ENCODE measurements at places on chromosomes 13 and 19.
A peak's percentile ranks its signal among the peaks of the same experiment; 100 is the strongest.

- no peak for DNase-seq
These were observed at the start of gene GAPDHS for GRCh38 chr19:35533201-35533821. Gene GAPDHS, plus strand, starts transcription at chr19:35533456. Its CDS starts 72 bp downstream, at chr19:35533528.

DNA sequence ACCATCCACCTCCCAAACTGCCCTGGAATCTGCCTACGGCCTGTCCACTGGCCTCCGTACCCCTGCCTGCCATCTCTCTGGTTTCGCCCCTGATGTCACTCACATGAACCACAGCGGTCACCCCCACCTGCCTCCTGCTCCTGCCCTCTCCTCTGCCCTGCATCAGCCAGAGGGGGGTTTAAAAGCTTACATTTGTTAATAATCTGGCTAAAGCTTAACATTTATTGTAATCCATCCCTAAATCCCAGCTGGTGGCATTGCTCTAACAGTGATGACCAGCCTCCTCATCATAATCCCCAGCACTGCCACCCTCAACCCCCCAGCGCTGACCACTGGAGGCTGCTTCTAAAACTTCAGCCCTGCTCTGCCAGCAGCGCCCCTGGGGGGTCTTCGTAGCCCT is 38.9 kb downstream of the DNM2 start:
- DNase-seq = no peak

DNA sequence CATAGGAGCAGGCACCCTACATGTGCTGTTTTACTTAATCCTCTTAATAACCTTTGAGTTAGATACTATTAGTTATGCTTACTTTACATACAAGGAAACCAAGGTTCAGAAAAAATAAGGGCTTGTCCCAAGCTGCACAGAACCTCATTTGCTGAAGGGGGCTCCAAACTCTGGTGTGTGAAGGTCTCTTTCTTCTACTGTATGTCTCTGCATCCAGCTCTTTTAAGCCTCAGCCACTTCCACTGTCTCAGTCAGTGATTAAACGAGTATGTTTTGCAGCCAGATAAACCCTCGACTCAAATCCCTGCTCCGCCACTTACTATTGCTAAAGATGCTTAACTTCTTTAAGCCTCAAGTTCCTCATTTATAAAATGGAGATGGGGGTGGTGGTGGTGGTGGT is 112.4 kb upstream of the WASF3 start:
- no peak for DNase-seq

DNA sequence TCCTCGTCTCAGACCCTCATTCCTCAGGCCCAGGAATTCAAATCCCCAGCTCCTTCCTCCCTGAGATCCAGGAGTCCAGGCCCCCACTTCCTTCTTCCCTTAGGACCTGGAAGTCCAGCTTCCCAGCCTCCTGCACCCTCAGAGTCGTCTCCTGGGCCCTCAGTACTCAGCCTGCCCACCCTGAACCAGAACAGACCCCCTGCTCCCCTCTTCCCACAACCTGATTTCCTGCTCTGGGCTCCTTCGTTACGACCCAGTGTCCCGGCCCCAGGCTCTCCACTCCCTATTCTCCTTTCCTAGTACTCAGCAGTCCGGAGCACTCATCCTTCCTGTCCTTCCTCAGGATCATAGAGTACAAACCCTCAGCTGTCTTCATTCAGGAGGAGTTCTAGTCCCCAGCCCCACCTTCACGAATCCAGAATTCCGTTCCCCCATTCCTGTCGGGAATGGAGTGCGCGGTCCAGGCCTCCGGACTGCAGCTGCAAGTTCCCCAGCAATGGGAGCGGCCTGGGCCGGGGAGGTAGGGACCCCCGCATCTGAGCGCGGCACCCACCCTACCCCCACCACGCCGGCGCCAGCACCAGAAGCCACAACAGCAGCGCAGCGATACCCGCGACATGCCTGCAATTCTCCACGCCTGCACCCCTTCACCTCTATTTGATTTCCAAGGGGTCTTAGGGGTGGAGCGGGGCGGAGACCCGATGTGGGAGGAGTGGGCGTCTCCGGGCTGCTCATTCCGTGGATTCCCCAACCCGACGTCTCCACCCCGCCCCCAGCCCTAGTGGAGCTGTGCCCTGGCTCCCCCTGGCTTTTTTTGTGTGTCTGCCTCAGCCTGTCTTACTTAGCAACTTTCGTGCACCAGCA is 12.7 kb downstream of the EGLN2 start:
- no peak for DNase-seq

GRCh38 chr13:22880741-22881720 is 299.7 kb upstream of the SGCG start:
- DNase-seq = no peak

DNA sequence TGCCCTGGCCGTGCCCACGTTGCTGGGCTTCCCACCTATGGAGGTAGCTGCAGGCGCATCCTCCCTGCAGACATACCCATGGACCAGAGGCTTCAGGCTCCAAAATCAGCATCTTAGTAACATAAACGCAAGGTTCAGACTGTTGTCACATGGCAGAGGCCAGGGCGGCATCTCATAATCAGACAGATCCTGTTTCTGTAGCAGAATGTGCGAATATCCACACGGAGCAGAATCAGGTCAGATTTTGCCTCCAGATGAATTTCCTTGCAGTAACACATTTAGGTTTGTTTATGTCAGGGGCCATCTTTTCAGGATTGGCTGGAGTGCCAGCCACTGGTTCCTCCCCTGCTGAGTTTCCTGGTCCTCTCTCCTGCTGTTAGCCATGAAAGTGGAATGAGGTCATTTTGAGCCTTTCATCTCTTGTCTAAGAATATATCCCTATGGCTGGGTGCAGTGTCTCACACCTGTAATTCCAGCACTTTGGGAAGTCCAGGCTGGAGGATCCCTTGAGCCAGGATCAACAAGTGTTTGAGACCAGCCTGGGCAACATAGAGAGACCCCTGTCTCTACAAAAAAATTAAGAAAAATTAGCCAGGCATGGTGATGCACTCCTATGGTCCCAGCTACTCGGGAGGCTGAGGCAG is 20.5 kb downstream of the SMARCA4 start:
- DNase-seq = no peak

GRCh38 chr13:21813844-21814243 is 143.0 kb downstream of the FGF9 start:
- DNase-seq = no peak

DNA sequence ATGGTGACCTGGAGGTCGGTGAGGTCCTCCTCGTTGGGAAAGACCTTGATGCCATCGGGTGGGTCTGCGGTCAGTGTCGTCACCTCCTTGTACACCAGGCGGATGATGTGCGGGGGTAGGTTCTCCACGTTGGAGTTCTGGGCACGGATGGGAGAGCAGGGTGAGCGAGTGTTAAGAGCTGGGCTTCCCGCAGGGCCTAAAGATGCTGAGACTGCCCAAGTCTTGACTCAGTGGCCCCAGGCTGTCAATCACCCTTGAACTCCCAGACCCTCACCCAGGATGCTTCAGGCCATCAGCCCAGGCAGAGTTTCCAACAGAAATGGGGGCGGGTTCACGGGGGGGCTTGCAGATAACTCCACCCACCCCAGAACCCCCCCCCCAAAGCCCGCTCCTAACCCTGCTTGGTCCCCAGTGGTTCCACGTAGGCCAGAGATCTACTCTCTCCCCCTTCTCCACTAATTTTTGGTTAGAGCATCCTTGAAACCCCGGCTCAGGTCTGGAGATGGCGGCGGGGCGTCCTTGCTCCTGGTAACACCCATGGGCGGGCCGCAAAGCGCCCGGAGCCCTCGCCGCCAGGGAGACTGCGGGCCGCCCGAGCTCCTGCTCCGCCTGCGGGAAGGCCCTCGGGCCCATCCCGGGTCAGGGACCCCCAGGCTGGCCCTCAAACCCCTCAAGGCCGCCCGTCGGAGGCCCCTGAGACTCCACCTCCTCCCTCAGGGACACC is 600 bp downstream of the UBE2S start:
- DNase-seq = peak; percentile 25

- no peak for DNase-seq
These were observed 879.3 kb downstream of the OLFM4 start for GRCh38 chr13:53907891-53908290.

- DNase-seq = no peak
These were observed 814 bp downstream of the SLC25A23 start for GRCh38 chr19:6458695-6459261.

DNA sequence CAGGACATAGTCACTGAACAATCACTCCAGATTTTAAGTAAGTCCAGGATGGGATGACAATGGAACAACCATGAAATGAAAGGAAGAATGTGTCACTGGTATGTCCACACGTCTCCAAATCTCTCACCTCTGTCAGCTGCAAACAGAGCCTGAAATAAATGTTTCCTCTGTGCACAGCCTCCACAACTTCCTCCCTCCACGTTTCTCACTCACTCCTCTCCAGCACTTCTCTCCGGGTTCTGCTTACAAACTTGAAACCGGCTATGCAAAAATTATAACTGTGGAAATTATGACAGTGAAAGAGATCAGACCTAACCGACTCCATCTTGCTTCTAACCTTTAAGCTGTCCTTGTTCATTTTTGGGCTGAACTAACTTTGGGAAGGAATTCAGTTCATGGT is 35.0 kb upstream of the ALOX5AP start:
- DNase-seq = no peak

DNA sequence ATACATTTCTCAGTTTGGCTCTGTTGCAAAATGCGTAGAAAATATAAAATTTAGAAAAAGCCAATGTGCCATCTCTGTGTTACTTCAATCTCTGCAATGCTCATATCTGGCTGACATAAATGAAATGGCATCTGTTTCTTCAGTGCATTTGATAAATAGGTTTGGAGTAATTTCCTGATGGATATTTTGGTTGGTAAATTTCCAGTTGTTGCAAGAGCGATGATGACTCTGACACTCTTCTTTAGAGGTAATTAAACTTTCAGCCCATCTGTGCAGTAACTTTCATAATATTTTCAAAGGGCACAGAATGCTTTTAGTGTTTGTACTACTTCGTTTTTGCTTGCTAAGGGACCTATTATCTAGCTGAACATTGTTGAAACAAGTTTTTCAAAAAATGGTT is 1286.4 kb downstream of the PCDH9 start:
- DNase-seq = no peak

DNA sequence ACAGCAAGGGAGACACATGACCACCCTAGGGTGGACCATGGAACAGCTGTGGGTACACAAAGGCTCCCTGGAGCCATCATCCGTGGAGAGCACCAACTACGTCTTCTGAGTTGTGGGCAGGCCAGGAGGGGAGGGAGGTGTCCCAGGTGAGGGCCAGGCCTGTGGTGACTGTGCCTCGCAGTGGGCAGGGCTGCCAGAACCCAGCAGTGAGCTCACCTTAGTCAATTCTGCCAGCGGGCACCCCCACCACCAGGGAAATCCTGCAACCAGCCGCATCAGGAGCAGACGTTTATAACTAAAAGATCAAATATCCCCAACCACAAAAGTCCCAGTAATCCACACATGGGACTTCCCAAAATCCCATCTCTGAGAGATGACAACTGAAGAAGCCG is 19.6 kb downstream of the ELL start:
- DNase-seq = no peak

DNA sequence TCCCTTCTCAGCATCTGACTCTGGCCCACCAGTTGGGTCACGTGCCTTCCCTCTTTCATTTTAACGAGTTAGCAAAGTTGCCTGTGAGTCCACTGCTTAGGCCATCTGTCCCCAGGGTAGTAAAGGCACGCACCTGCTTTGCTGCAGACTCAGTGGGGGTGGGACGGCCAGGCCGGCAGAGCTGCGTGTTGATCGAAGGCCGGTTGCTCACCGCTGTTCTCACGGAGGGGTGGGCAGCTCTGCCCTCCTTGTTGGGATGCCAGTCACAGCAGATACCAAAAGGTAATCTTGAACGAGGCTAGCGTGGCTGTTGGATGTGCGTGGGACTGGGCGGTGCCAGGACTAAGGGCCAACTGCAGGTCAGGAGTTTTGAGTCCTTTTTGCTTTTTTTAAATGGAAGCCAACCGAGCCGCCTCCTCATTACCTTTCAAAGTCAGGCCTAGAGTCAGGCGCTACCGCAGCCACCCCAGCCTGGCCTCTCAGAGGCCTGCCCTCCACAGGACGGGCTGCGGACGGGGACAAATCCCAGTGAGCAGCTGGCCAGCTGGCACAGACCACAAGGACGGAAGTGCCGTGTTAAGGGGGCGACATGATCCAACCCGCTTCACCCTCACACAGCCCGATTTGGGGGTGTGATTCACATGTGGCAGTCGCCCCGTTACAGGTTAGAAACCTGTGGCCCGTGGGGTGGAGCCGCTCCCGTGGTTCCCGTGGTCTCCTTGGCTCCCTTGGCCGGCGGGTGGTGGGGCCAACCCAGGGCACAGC is 20.6 kb downstream of the ADPRHL1 start:
- no peak for DNase-seq

DNA sequence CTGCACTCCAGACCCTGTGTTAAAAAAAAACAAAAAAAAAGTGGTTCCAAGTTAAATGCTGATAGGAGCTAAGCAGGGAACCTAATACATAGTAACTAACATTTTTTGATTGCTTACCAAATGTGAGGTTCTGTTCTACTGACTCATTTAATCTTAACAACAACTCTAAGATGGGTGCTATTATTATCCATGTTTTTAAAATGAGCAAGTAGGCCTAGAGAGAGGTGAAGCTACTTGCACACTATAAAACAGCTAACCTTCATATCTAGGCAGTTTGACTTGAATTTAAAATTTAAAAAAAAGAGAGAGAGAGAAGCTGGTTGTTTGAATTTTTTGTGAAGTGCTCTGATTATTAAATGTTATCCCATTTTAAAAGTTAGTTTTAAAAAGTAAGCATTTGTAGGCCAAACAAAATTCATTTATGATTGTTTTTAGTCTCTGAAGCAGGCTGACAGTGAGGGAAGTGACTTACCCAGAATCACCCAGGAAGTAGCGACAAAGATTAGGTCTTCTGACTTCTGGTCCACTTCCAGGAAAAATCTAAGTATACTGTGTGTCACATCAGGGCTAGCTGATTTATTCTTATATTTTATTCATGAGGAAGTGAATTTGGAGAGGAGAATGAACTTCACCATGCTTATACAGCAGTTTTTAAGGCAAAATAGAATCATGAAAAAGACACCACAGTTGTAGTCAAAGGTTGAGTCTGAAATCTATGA is 2.4 kb downstream of the SIGLECL1 start:
- peak; percentile 62 for DNase-seq

GRCh38 chr13:37163641-37164265 is 58.3 kb upstream of the CSNK1A1L start:
- DNase-seq = no peak

DNA sequence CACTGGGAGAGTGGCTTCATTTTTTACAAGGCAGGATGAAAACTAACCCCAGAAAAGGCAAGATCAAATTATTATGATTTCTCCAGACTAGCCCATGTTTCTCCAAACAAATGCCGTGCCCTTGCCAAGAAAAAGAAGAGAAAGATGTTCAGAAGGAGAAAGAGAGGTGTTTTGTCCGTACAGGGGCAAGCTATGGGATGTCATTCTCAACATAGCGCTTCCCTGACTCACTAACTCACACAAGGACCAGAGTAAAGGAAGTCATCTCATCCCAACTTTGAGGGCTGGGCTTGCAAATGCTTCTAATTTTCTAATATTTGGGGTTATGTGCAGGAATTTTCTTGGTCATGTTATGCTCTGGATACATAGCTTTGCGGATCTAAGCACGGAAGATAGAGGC is 224.2 kb upstream of the MAB21L1 start:
- DNase-seq = no peak

DNA sequence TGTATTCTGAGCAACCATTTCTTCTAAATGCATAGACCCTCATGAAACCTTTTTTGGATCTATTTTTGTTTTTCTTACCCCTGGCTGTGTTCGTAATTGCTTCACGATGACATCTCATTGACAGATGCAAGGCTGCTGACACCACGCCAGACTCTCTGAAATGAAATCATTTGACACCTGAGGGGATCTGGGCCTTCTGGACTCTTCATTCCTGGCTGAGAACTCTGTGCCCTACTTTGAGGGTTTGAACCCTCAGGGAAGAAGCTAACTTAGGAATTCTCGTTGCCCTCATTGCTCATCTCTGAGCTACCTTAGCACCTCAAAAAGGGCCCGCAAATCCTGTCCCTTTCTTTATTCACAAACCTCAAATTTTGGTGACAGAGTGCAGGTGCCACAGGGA is 40.5 kb upstream of the NBEA start:
- DNase-seq = no peak

All from activated CD4-positive, alpha-beta T cell treated with anti-CD3 and anti-CD28 coated beads, Interleukin-2, Interleukin-4, amounts not matched to agents 100 ng/mL and 50 ng/mL, durations not matched to agents 16 hours and 8 hours (primary cell).